Right cardiac atrium (tissue), 5 donors: ENCODE measurements at places on chromosomes 16 and 17.

GRCh38 chr16:30619202-30619601 lies 9.0 kb upstream of the ZNF689 start:
- no peak for DNase-seq

- peak; percentile 89 for DNase-seq
Measured at GRCh38 chr17:79836972-79837887, 2.0 kb downstream of the CBX4 start.

- DNase-seq: no peak
Measured at GRCh38 chr17:17111401-17112393, 69.4 kb downstream of the MPRIP start.

DNA sequence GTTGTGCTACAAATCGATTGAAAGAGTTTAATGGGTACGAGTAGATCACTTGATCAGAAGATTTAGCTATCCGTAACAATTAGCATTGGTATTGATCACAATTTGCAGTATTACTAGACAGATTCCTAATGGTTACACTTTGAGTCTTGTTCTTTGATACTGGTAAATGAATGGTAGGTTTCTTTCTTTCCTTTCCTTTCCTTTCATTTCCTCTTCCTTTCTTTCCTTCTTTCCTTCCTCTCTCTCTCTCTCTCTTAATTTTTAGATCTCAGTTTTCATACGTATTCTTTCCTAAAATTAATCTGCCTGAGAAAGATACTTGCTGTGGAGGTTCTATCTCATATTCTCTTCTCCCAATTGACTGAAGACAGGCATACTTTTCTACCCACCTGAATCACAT lies 17.9 kb downstream of the CPD start:
- no peak for DNase-seq

GRCh38 chr16:50079397-50080140 lies 13.8 kb downstream of the HEATR3 start:
- DNase-seq: no peak

DNA sequence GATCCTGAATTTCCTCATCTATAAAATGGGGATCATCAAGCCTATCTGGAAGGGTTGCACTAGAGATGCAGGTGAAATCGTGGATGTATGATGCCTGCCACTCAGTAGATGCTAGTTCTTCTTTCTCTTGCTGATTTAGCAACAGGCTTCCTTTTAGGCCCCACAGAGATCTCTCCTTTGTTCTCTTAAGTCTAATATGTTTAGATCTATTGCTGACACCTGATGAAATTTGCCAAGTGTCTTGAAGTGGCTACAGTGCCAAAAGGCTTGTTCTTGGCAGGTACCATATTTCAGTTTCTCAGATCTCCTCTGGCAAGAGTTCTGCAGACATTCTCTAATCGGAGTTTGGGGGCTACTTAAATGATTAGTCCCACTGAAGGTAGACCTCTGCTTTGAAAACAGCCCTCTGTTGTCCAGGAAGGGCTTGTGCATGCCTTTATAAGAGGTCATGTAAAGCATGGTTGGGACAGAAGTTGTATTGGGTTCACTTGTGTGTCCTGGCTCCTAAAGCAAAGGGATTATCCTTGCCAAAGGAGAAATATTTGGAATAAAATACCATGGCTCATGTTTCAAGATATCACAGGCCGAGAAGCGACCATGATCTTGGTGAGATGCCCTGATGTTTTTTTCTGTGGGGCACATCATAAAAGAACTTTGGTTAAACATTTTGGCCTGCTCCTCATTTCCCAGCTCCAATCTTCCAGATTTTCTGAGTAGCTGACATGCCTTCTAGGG lies 234.0 kb downstream of the MSI2 start:
- peak; percentile 11 for DNase-seq

DNA sequence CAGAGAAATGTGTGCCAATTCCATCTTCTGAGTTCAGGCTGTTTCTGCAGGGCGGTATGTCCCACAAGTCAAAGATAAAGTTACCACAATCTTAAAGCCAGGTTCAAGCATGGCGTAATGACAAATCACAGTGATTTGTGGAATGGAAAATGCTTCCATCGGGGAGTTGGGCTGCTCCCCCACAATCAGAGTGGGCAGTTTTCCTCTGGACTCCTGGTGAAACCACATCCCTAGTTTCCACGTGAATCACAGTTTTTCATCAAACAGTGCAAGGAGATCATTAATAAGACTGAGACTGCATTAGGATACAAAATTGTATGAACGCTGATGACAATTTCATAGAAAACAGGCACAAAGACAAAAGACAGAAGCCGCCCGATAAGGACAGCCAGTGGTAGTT lies 3.6 kb downstream of the LITAF start:
- peak; percentile 43 for DNase-seq

DNA sequence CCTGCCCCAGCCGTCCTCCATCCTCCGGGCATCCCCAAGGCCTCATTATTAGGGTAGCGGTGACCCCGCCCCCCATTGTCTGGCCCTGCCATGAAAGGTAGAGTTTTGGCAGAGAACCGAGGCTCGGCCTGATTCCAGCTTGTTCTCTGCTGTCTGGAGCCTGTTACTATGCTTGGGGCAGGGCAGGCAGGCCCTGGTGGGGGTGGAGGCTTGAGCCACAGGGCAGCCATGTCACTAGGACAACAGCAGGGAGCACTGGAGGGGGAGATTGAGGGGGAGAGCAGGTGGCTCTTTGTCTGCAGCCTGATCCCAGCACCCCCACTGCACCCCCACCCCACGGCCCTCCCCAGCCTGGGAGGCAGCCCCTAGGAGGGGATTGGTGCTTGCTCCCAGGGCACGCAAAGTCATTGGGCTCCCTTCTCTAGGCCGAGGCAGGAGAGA lies 15.4 kb downstream of the RHBDL3 start:
- DNase-seq: peak; percentile 66

DNA sequence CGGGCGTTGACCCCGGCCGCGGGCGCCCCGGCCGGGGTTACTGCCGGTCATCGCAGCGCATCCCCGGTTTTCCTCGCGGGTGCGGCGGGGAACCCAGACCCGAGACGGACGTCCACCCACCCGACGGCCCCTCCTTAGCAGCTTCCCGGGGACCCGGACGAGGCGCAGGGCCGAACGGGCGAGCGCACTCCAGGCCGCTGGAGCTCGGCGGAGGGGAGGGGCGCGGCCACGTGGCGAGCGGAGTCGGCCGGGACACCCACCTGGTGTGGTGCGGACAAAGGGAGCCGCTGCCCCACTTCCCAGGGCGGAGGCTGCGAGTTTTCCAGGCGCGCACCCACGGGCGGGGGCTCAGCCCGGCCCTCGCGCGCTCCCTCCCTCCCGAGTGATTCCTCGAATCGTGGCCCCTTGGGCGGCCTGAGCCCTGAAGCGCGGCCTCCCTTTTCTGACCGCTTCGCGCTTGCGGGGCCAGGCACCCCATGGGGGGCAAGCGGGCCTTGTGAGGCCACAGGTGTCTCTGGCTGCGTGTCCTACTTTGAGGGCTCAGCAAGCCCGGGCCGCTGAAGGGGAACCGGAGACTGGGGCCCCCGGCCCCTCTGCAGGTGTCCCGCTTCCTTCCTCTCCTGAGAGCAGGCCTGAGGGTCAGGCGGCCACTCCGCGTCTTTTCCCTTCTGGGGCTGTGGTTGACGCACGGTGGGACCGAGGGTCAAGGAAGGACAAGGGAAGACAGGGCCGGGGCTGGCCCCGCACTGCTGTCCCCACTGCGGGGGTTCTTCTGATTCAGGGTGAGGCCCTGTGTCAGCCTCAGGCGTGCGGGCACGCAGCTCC lies 1.1 kb upstream of the FASN start:
- DNase-seq: peak; percentile 71

DNA sequence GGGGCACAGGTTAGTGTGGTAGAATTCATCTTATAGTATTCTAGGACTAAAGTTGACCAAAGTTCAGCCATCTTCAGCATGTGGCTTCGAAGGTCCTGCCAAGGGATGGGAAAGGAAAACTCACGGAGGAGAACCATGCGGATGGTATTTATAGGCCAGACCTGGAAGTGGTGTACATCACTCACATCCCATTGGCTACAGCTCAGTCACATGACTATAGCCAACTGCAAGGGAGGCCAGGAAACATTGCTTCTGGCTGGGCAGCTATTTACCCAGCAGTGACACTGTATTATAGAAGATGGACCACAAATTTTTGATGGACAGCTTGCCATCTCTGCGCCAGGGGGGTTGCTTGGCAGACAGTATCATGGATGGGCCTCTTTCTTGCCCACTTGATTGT lies 35.7 kb upstream of the COQ7 start:
- DNase-seq: no peak

GRCh38 chr17:73231395-73231794 lies 30.3 kb downstream of the CPSF4L start:
- no peak for DNase-seq

DNA sequence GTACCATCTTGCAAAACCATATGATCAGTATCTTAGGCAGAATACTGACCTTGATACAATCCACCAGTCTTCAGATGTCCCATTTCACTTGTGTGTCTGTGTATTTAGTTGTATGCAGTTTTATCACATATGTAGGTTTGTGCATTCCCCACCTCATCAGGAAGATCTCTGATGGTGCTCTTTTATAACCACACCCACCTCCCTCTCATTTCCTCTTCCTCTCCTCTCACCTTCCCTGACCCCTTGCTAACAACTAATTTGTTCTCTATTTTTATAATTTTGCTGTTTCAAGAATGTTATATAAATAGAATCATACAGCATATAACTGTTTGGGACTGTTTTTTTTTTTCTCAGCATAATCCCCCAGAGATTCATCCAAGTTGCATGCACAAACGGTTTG lies 52.0 kb upstream of the ACSM2B start:
- DNase-seq: no peak
